ENCODE measurements at places on chromosomes 1 and 21. TPM values are rescaled to one million over a fixed set of nuclear protein-coding genes. Genes with fewer than 3 reads are reported as not detected.

The MTMR11 gene
- total RNA-seq: 0.86 TPM

The RGS18 gene
- total RNA-seq: not detected

The PHLDA3 gene
- total RNA-seq: 6.2 TPM

The CDCA8 gene
- 53.7 TPM for total RNA-seq

The OR14A16 gene
- total RNA-seq: not detected

The CC2D1B gene
- 19.4 TPM for total RNA-seq

The VAV3 gene
- 5.3 TPM for total RNA-seq

The GPR37L1 gene
- total RNA-seq: not detected

The C8B gene
- total RNA-seq: not detected

The AQP10 gene
- total RNA-seq: not detected

The NOC2L gene
- total RNA-seq: 139 TPM

The TACSTD2 gene
- total RNA-seq: 0.68 TPM

The HES3 gene
- not detected for total RNA-seq

The SDC3 gene
- 0.14 TPM for total RNA-seq

The PCP4L1 gene
- not detected for total RNA-seq

The INPP5B gene
- total RNA-seq: 29.1 TPM

The LENEP gene
- total RNA-seq: not detected

The DSCAM gene
- not detected for total RNA-seq

The ACTN2 gene
- total RNA-seq: 0.18 TPM

The MSH4 gene
- 0.32 TPM for total RNA-seq

The DUSP10 gene
- 12.9 TPM for total RNA-seq

The GBP3 gene
- total RNA-seq: 4.7 TPM

The PGLYRP4 gene
- not detected for total RNA-seq

The F5 gene
- 23.3 TPM for total RNA-seq

The CFAP74 gene
- total RNA-seq: 0.41 TPM

The KCNJ6 gene
- total RNA-seq: not detected

The ITLN2 gene
- total RNA-seq: not detected

The RSBN1 gene
- 28.3 TPM for total RNA-seq

The NMNAT2 gene
- not detected for total RNA-seq

The APOBEC4 gene
- total RNA-seq: not detected

Measured in activated CD8-positive, alpha-beta T cell treated with anti-CD3 and anti-CD28 coated beads for 36 hours (primary cell).